Activated CD4-positive, alpha-beta memory T cell treated with anti-CD3 and anti-CD28 coated beads for 36 hours (primary cell): ENCODE measurements at places on chromosomes 6 and 20. TPM values are rescaled to one million over a fixed set of nuclear protein-coding genes. Genes with fewer than 3 reads are reported as not detected.

DNA sequence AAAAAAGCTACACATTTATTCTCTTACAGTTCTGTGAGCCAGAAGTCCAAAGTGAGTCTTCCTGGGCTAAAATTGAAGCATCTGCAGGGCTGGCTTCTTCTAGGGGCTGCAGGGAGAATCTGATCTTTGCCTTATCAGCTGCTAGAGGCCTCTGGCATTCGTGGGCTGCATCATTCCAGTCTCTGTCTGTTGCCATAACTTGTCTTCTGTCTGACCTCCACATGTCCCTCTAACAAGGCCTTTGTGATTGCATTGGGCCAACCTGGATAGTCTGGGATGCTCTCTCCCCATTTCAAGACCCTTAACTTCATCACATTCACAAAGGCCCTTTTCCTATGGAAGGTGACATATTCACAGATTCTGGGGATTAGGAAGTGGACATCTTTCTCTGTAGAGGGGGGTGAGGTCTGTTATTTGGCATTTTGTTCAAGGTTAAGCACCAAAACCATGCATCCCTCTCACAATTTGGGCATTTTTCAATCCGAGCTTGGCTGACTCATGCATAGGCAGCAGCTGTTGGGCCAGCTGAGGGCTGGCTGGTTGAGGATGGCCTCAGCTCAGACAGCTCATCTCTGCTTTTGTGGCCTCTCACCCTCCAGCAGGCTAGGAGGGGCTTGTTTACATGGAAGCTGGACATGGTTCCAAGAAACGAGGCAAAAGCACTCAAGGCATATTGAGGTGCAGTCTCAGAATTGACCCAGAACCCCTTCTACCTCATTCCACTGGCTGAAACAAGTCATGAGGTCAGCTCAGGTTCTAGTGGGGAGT is 116.1 kb upstream of the NXT1 start:
- DNase-seq: no peak

- no peak for DNase-seq
Measured at GRCh38 chr6:108365478-108365877, 70.6 kb downstream of the AFG1L start.

GRCh38 chr20:58645412-58645968 is 5.6 kb upstream of the STX16 start:
- no peak for DNase-seq

DNA sequence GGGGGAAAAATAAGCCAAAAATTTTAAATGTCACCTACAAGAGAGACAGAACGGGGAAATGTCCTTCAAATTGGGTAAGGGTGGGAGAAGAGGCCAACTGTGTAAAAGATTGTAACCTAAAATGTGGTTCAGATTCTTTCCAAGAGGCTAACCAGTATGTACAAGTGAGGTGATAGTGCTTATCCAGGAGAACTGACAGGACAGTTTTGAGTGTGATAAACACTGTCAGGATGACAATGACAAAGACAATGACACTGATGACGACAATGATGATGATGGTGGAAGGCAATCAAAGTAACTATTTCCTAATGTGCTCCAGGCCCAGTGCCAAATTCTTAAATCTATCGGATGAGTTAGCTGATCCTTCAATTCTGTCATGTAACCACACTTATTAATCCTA is 57.3 kb downstream of the TASP1 start:
- DNase-seq: no peak

GRCh38 chr6:168796106-168796505 is 355.1 kb downstream of the SMOC2 start:
- no peak for DNase-seq

DNA sequence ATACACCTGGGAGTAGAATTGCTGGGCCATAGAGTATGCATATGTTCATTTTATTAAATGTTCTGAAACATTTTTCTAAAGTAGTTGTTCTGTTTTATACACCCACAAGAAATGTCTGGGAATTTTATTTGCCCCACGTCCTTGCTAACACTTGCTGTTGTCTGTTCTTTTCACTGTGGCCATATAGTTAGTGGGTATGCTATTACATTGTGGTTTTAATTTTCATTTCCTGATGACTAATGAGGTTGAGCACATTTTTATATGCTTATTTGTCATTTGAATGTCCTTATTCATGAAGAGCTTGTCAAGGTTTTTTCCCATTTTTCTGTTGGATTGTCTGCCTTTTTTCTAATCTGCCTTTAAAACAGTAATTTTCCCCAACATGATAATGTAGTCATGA is 41.5 kb upstream of the TGM3 start:
- no peak for DNase-seq

GRCh38 chr20:37336369-37337207 is 9.4 kb upstream of the SRC start:
- DNase-seq: peak; percentile 79

GRCh38 chr20:25402583-25402982 is 4.9 kb upstream of the GINS1 start:
- DNase-seq: no peak

DNA sequence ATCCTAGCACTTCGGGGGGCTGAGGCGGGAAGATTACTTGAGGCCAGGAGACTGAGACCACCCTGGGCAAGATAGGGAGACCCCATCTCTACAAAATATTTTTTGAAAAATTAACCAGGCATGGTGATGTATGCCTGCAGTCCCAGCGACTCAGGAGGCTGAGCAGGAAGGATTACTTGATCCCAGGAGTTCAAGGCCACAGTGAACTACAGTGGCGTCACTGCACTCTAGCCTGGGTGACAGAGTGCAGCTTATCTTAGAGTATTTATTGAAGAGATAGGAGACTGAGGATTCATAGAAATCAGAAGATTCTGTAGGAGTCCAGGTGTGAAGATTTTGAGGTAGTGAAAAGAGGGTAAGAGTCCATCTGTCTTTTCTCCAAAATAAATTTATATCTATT is 45.0 kb downstream of the SLC17A5 start:
- DNase-seq: no peak

- DNase-seq: no peak
Measured at GRCh38 chr20:48011025-48011424, 225.7 kb upstream of the SULF2 start.

GRCh38 chr20:6583134-6583738 is 184.2 kb upstream of the BMP2 start:
- DNase-seq: no peak

DNA sequence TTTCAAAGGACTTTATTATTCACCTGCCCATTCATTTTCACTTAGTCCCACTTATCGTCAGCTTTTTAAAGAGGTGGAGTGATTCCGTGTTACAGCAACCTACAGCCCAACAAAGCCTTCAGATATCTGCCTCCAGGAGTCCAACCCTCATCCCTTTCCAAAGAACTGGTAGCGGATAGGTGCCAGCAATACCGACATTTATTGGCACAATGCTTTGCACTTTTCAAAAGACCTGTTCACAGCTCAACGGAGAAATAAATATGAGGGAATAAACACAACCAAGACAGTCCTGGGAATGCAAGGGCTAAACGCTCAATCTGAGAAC is 819 bp upstream of the MTRF1L start:
- no peak for DNase-seq

- DNase-seq: no peak
Measured at GRCh38 chr20:1718604-1719384, 61.2 kb upstream of the SIRPG start.

DNA sequence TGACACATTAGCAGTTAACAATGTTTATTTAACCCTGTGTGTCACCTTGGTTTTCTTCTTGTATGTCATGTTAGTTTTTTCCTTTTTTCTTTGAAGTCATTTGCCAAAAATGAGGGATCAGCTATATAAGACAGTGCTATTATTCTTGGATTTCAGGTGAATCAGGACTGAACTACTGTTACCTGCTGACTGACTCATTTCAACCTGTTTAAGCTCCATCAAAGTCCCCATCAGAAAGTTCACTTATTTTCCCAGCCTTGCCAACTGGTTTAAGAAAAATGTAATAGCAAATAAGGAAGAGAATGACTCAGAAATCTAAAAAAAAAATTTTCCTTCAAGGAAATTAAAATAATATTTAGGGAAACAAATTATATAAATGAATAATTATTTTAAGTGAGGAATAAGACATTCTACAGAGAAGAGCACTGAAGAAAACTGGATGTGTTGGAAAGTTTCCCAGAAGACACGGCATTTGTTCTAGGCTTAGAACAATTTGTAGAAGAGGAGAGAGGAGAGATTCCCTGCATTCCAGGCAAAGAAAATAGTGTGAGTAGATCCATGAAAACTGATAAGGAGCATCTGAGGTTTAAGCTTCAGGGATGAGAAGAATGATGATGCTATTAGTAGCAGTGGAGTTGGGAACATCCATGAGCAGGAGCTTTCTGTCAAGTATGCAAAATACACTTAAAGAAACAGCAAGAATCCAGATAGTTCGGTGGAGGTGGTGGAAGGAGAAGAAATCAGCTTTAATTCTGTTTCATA is 84.9 kb upstream of the SIM1 start:
- DNase-seq: no peak

GRCh38 chr6:42042108-42042507 is 8.2 kb upstream of the TAF8 start:
- DNase-seq: peak; percentile 56

DNA sequence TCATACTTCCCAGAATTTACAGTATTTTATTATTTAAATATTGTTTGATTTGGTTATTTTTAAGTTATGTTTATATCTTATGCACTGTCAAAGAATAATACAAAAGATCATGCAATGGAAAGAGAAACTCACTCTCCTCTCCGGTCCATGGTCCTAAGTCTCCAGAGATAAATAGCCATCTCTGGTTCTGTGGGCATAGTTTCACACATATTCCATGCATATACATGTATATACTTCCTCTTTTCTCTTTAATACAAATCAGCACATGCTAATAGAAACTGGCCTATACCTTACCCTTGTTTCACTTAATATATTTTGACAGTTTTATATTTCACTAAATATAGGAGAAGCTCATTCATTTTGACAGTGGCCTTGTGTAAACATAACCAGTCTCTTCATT is 901.7 kb upstream of the CITED2 start:
- no peak for DNase-seq

DNA sequence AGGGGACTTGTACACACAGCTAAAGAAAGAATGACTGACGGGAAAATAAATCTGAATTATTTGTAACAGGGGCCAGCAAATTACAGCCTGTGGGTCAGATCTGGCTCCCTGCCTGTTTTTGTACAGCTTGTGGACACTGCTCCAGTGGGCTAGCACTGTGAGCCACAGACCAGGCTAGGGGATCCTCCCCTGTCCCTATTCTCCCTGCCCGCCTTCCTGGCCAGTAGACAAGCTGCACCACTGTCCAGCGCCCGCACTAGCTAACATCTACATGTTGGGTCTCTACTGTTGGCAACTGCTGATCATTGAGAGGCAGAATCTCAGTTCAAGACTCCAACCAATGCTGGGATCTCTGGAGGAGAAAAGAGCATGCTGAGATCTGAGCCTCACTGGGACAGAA is 10.7 kb downstream of the OSER1 start:
- DNase-seq: no peak

- DNase-seq: no peak
Measured at GRCh38 chr6:35096129-35096862, 44.8 kb downstream of the TCP11 start.

GRCh38 chr20:53939572-53940359 is 130.6 kb downstream of the BCAS1 start:
- peak; percentile 87 for DNase-seq

DNA sequence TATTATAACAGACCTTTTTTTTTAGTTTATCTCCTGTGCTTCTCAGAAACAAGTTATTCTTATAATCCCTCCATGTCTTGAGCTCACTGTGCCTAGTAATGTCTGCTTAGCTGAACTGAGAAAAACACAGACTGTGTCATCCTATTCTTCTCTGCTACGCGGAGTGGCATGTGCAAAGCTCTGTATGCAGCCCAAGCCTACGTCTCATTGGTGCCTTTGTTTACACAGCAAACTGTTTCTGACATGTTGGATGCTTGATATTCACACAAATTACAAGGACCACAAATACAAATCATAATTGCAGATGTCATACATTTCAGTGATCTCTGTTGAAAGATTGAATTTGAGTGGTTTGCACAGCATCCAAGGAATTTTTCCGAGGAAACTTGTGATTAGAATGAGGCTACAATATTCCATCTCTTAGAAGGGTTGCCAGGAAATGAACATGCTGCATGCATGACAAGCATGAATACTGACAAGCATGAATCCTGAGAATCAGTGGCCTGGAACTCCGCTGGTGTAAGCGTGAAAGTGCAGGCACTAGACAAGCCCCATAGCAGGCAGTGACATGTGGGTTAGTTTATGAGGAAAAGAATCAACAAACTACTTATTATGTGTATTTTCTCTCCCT is 128.4 kb upstream of the SGK1 start:
- DNase-seq: no peak

DNA sequence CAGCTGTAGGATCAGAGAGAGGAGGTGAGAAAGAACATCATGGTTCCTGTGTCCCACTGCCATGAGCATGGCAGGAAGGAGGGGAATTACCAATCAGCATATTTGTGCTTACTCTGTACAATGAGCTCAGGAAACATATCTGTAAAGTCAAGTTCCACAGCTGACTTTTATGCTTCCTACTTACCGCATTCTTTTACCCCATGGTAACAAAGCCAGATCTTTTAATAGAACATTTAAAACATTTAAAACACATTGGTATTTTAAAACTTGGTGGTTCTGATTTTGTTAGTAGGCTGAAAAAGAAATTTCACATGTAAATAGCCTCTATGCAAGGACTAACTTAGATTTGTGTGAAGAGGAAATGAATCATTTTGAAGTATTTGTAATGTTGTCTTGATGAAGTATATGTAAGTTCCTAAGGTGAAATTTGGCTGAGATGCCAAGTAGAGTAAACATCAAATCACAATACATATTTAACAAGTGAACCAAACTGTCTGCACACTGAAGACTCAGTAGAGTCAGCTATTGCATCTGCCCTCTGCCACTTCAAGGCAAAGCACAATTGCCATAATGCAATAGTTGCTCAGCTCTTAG is 114.7 kb downstream of the GJA10 start:
- DNase-seq: peak; percentile 54

- DNase-seq: no peak
Measured at GRCh38 chr20:43237651-43238168, 48.0 kb upstream of the PTPRT start.

- DNase-seq: no peak
Measured at GRCh38 chr6:18386298-18386976, 713 bp upstream of the RNF144B start.

DNA sequence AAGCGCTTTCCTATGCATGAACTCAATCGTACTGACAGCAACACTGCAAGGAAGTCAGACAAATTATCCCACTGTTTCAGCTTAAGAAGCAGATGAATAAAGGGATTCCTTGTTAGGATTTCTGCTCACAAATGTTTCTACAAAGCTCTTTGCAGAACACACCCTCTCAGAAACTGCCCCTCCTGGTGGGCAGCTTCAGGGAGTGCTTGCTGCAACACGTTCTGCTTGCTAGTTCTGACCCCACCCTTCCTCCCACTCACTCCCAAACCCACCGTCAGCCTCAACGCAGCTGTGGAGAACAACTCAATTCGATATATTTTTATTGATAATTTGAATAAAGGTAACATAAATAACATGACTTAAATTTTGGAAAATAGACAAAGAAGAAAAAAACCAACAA is 250.8 kb upstream of the PRDM1 start:
- DNase-seq: no peak

The SLC22A16 gene
- total RNA-seq: not detected

The C6orf136 gene
- total RNA-seq: 32.7 TPM

The OTOR gene
- not detected for total RNA-seq

The BRPF3 gene
- total RNA-seq: 16.0 TPM

The RSPH4A gene
- not detected for total RNA-seq

The ADA gene
- 35.7 TPM for total RNA-seq

The ZFP64 gene
- total RNA-seq: 11.8 TPM

The MARCKS gene
- 0.15 TPM for total RNA-seq

The GMDS gene
- total RNA-seq: 34.7 TPM

The METTL24 gene
- not detected for total RNA-seq

The SIRPA gene
- total RNA-seq: not detected

The SH3BGRL2 gene
- total RNA-seq: 0.05 TPM

The TRAPPC3L gene
- not detected for total RNA-seq

The TRDN gene
- total RNA-seq: not detected

The RAET1L gene
- not detected for total RNA-seq

The FRK gene
- total RNA-seq: 0.02 TPM
